ENCODE measurements at places on chromosomes 3 and 15.

GRCh38 chr3:99607151-99607550 is 31.2 kb upstream of the COL8A1 start:
- no peak for DNase-seq

- DNase-seq, result peak; percentile 13
Observed at GRCh38 chr3:132726341-132726823, 4.2 kb upstream of the NPHP3 start.

GRCh38 chr3:87420171-87420570 is 143.8 kb upstream of the POU1F1 start:
- DNase-seq, result no peak

- DNase-seq, result no peak
Observed at GRCh38 chr15:39936187-39936586, 2.3 kb downstream of the EIF2AK4 start.

GRCh38 chr3:194481103-194481502 is 5.7 kb downstream of the ATP13A3 start:
- DNase-seq, result no peak

- no peak for DNase-seq
Observed at GRCh38 chr3:31576521-31576920, 43.8 kb downstream of the STT3B start.

- DNase-seq, result peak; percentile 17
Observed at GRCh38 chr3:178446059-178446458, 90.2 kb upstream of the KCNMB2 start.

DNA sequence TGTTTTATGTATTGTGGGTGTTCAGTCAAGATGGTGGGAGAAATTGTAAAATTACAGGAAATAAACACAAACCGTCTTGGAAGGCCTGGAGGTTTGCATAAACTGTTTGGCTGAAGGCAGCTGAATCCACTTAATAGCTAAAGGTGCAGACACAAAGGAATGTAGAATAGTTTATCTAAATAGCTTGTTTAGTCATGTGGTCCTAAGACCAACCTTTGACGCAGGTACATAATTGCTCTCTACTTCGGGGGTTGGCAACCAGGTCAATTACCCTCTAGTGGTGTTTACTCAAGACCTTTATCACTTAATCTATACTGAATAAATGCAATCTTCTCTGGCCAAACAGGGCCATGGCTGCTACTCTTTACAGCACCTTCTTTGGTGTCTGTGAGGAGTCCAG is 502.8 kb downstream of the IGSF11 start:
- DNase-seq, result peak; percentile 3

- no peak for DNase-seq
Observed at GRCh38 chr3:157428853-157429252, 7.8 kb upstream of the PTX3 start.

DNA sequence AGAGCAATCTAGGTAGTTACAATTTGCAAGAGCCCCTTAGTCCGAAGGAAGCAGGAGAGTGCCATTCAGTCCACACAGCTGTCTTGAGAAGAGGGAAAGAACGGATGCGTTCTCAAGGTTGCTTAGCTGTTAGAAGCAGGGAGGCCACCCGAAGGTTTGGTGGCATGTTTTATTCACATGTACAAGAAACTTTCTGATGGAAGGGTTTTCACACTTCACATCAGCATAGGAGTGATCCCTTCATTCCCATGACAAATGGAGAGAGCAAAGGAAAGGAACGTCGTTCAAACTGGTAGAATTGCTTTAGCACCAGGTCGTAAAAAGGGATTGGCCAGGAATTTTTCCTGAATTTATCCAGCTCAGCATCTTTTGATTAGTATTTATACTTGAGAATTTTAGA is 53.5 kb downstream of the TRIM71 start:
- DNase-seq, result no peak

DNA sequence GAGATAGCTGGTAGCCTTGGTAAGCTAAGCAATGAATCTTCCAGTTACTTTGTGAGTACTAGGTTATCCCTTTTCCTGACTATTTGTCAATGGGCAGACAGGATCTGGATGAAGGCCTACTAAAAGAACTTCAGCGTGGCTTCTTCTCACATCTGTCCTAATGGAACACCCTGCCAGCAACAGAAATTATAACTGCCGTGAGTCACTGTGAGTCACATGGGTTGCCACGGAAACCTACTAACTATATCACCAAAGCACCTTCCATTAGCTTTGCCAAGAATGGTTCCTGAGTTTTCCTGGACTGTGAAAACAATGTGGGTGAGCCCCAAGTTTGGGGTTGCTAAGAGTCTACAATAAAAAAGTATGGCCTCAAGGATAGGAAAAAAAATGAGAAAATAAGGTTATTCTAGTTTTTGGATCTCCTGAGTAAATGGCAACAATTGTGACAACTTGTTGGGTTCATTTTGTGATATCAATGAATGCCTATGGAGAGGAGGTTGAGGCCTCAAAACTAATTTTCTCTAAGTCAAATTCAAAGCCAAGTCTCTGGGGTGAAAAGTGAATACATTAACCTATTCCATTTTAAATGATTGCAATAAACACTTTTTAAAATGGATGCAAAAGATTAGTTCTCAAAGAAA is 195.1 kb upstream of the ICE2 start:
- peak; percentile 68 for DNase-seq

DNA sequence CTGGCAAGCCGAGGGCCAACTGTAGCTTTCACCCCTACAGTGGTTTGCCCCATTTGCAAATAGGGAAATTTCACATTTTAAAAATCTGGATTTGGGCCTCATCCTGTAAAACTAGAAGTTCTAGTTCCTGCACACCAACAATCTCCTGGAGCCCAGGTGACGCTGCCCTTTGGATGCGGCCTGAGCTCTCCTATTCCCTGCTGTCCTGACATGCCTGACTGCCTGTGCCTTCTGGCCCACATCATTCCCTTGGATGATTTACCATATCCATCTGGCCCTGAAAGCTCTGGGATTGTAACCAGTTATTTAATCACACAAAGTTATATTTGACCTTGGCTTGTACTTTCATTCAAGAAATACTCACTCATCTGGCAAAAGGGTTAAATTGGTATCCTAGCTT is 272.3 kb downstream of the ARRDC4 start:
- no peak for DNase-seq

DNA sequence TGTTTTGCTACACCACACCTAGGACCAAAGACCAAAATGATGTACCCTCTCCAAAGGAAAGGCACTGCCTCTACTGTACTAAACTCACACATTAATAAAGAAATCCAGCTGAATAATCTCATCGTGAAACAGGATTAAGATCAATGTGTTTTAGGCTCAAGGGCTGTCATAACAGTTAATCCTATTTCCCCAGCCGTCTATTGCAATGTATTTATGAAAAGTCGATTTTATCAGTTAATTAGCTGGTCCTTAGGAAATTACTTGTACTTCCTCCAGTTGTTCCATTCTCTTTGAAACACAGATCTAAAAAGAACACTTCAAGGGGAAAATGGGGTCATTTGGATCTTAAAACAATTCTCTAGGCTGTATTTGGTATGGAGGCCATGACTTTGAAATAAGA is 8.5 kb downstream of the ETV5 start:
- DNase-seq, result no peak

DNA sequence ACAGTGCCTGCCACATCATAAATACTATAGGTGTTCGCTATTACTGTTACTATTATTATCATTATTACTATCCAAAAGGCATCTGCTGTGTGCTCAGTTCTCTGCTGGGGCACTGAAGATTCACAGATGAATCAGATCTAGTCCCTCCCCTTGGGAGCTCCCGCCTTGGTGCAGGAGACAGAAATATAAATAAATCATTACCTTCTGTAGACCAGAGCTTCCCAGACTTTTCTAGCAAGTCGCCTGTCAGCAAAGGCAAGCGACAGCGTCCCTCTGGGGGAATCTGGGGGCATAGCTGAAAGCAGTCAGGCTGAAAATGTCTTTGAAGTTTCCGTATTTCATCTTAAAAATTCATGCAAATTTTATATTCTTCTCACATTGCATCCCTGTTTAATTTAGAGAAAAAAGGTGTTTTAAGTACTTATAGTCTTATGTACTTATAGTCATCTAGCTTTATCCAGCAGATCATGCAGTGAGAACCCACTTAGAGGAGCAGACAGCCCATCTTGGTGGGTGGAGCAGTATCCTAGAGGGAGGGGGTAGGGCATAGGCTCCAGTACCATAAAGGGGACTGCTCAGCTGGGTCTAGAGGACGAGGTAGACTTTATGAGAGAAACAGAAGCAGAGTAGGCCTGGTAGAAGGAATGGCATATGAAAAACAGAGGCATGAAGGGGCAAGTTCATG is 10.4 kb upstream of the BRPF1 start:
- DNase-seq, result no peak

- no peak for DNase-seq
Observed at GRCh38 chr15:51190424-51191068, 95.8 kb upstream of the TNFAIP8L3 start.

- no peak for DNase-seq
Observed at GRCh38 chr3:29447946-29448627, 167.2 kb downstream of the RBMS3 start.

- DNase-seq, result no peak
Observed at GRCh38 chr3:115388166-115388565, 235.1 kb upstream of the GAP43 start.

GRCh38 chr3:38003371-38003816 is 12.8 kb downstream of the VILL start:
- DNase-seq, result no peak

- DNase-seq, result peak; percentile 39
Observed at GRCh38 chr15:23497710-23498111, 50.7 kb upstream of the GOLGA6L2 start.

DNA sequence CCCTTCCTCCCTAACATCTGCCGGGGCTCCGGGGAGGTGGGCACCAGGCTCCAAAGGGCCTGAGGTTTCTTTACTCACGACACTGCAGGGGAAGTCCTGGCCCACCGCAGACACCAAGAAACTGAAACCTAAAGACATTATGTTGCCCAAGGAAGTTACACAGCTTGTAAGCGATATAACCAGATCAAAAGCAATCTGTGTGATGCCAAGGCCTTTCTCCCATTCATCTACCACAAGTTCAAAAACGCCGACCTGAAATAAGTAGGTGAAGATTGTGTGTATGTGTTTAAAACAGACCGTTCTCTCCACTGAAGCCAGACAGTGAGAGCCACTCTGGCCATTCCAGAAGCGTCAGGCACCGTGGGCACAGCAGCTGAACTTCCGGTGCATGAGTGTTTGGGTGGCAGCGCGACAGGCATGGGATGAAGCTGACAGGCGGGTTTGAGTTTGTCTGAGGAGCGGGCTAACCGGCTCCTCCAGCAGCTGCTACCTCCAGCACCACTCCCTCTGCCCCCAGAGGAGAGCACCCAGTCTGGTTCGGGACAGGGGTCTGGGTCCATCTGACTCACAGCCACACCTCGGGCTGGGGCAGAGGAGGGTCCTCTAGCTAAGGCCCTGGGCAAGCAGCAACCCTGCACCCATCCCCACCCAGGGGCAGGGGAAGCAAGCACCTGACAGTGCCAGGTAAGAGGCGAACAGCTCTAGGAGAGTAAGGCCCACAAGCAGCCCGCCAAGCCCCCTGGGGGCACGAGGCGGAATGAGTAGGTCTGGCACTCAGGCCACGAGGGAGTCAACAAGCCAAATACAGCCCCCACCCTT is 1.3 kb downstream of the TNK2 start:
- DNase-seq, result peak; percentile 26

DNA sequence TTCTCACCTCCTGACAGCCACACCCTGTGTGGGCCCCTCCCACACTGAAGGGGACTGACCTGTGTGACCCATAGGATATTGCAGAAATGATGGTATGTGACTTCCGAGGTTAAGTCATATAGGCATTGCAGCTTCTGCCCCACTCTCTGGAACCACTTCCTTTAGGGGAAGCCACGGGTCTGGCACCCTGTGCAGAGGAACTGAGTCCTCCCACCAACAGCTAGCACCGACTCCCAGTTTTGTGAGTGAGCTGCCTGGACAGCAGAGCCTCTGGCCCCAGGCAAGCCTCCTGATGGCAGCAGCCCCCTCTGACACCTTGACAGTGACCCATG is 24.6 kb upstream of the SLC6A6 start:
- no peak for DNase-seq

DNA sequence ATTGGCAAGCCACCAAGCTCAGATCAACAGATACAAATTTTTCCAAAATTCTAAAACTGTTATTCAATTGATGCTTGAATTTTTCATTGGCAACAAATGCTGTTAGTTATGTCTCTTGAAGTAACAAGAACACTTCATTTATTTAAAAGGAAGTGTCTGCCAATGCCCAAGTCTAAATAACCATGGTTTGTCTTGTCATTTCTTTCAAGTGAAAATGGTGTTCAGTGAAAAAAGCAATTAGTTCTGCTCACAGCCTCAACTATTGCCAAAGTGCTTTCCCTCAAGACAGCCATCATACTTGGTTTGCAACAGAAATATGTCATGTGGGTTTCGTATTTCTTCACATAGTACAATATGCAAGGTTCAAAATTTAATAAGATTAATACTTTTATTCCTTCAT is 312.6 kb upstream of the LMCD1 start:
- DNase-seq, result no peak

GRCh38 chr15:89665449-89666181 is 10.3 kb upstream of the KIF7 start:
- DNase-seq, result peak; percentile 33

DNA sequence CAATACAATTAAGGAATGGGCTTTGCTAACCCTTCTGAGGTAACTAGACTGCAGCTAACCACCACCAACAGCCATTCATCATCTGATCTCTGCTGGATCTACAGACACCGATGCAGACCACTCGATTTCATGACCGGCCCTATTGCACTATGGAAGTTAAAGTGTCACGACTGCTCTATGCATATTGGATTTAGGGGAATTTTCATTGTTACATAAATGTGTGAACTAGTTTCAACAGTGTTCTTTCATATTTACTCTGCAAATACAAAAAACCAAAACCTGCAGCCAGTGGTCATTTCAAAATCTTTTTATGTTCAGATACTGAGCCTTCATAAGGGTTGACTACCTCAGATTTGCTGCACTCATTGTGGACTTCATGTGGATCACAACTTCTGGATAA is 14.5 kb downstream of the CDV3 start:
- DNase-seq, result no peak

GRCh38 chr3:141430316-141430715 is 56.5 kb upstream of the RASA2 start:
- DNase-seq, result no peak

DNA sequence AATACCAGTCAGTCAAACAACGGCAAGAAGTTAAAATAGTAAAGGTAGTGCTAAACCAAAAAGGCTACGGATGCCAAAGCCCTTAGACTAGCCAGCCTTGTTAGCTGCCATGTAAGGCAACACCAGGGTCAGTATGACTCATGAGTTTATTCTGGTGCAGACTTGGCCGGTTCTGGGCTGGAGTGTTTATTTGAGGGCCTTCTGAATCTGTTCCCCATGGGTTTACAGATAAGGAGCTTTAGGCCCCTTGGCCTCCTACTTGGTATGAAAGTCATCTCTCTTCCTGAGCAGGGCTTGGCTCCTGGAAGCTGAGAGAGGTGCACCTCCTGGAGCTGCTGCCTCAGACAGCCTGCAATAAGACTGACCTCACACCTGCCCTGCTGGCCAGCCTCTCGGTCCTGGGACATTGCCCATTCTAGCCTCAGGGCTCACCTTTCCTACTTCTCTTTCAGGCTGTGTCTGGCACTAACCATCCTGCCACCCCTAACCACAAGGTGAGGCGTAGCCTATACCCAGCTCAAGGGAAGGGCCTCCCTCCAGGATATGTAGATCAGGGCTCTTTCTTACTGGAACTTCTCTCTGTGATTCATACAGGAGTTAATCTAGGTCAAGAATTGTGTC is 10.4 kb upstream of the RTP1 start:
- DNase-seq, result no peak

- DNase-seq, result peak; percentile 56
Observed at GRCh38 chr3:133038731-133039375, 662 bp downstream of the TMEM108 start.

- DNase-seq, result peak; percentile 66
Observed at GRCh38 chr3:160003520-160004128, 15.0 kb downstream of the IL12A start.
